HuH-7 (cell line): ENCODE measurements at places on chromosomes 11 and 22.

GRCh38 chr11:34790620-34791019, 125.6 kb downstream of the APIP start:
- no peak for DNase-seq

- DNase-seq = no peak
Measured at GRCh38 chr11:126408496-126408895, 53.0 kb downstream of the ST3GAL4 start.

DNA sequence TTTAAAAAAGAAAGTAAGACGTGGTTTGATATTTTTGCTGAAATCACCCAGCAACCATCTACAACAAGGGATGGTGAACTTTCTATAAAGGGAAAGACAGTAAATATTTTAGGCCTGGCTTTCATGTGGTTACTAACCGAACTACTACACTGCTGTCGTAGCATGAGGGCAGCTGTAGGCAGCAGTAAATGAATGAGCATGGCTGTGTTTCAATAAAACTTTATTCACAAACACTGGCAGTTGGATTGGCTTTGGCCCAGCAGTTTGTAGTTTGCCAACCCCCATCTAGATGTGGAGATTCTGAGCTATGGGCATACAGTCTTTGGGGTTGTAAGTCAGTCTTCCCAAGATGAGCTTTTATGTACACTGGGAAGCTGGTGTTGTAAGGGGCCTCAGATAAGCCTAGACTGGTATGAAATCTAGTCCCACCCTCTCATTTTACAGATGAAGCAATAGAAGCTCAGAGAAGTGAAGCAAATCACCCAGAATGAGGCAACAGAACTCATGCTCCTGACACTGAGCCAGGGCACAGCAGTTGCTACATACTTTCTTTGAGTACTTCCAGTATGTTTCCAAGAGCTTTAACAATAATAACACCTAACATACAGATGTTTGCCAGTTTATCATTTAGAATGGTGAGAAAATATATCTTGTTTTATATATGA, 204.4 kb downstream of the ADAMTS15 start:
- DNase-seq = no peak

DNA sequence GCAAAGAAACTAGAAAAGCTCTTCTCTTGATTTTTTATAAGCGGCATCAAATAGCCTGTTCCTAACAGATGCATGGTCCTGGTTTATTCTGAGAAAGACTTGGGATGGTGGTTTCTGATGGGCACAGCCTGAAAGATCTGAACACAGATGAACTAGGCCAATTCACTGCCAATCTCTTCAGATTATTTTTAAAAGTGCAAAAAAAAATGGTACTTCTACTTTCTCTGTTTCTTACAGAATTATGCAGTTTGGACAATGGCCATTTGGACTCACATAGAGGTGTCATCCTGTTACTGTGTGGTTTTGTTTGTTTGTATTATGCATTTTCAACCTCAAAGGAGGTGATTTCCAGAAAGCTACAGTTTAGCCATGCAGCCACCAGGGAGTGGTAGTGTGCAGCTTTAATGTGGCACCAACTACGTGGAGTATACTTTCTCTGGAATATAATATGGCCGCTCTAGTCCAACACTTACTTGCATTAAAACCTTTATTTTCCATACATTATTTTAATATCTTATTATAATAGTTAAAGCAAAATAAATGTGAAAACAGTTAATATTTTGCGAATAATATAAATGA, 469.8 kb upstream of the KIRREL3 start:
- no peak for DNase-seq

DNA sequence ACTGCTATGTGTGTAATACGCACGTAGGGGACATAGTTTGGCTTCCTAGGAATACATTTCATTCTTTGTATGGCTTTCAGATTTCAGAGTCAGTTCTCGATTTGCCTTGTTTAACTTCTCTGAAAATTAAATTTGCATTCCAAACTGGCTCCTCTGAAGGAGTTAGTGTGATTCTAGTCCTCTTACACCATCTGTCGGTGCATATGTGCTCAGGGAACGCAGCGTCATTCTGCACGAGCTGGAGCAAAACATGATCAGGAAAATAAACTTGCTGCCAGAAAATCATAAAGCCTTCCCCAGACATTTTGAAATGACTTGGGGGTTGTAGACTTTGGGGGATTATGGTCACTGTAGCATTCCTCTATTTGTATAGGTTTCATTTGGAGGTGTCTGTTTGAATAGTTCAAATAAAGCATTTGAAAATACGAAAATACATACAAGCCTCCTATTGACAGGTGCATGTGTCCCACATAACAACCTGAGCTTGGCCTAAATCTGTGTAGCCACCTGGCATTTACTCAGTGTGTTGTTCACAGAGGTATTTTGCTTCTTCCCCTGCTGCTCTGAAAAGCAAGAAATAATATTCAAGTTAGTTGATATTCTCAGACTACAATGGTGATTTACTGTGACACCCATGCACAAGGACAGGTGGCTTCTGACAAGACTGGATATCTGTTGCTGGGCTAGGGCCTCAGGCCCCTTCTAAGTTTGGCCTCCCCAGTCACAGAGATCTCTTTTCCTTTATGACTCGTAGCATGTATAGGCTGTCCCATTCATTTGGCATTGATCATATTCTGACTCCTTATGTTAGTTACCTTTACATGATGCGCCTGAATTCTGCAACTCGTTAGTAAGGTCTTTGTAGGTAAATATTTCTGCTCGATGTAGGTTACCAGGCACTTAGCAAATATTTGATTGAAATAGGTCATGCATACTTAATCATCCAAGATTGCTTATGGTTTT, 81.6 kb upstream of the SORL1-AS1 start:
- no peak for DNase-seq

- DNase-seq = no peak
Measured at GRCh38 chr22:50083462-50084079, 1.7 kb downstream of the MLC1 start.

DNA sequence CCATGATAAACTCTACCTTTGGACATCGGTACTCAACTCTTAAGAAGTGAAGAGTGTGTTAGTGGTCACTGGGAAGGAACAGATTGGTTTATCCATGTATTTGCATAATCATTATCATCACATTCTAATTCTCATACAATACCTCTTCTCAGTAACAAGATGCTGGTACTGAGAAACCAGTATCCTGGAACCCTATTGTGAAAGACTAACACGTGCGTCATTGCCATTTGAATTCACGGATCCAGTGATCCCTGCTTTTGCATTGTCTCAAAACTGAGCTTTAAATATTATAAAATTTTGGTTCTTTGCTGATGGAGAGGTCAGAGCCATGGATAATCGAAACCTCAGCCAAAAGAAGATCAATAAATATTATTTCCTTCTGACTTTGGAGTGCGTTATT, 35.2 kb downstream of the KIRREL3 start:
- DNase-seq = no peak

- DNase-seq = no peak
Measured at GRCh38 chr11:64096835-64097234, 61.1 kb downstream of the FLRT1 start.

- no peak for DNase-seq
Measured at GRCh38 chr11:19892876-19893275, 180.2 kb downstream of the NAV2 start.

- DNase-seq = peak; percentile 79
Measured at GRCh38 chr11:6362873-6363678, 27.2 kb upstream of the SMPD1 start.

DNA sequence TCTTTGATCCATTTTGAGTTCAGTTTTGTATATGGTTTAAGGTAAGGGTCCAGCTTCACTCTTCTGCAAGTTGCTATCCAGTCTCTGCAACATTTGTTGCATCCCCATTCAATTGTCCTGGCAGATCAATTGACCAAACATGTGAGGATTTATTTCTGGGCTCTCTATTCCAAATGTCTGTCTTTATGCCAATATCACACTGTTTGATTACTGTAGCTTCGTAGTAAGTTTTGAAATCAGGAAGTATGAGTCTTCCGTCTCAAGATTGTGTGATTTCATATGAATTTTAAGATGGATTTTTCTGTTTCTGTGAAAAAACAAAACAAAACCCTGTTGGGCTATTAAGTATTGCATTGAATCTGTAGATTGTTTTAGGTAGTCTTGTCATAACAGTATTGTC, 17.0 kb downstream of the APLP2 start:
- no peak for DNase-seq

GRCh38 chr11:122108192-122108799, 7.7 kb downstream of the BLID start:
- DNase-seq = no peak

GRCh38 chr11:36774603-36775002, 176.6 kb upstream of the RAG2 start:
- no peak for DNase-seq
